ENCODE measurements at places on chromosomes 12 and 14.

- H3K27ac ChIP-seq = no peak overlapping the region
- no peaks in the 10 kb centered on the region for H3K27me3 ChIP-seq
- H3K4me1 ChIP-seq = no peaks in the 10 kb centered on the region
- H3K4me3 ChIP-seq = no peak overlapping the region
These were observed 100.8 kb upstream of the DAAM1 start for GRCh38 chr14:59087711-59088110.

GRCh38 chr12:46065412-46066166, 75.2 kb upstream of the SCAF11 start:
- H3K4me3 ChIP-seq = no peak overlapping the region
- no peak overlapping the region for H3K27ac ChIP-seq
- no peaks in the 10 kb centered on the region for H3K27me3 ChIP-seq
- DNase-seq = no peak

GRCh38 chr14:54792288-54792687, 110.3 kb downstream of the GCH1 start:
- H3K36me3 ChIP-seq = no peaks in the 10 kb centered on the region
- H3K27me3 ChIP-seq = no peaks in the 10 kb centered on the region
- no peak for DNase-seq
- no peaks in the 10 kb centered on the region for H3K4me1 ChIP-seq

GRCh38 chr14:67524634-67524963, 8.5 kb upstream of the PLEKHH1 start:
- no peaks in the 10 kb centered on the region for H3K4me1 ChIP-seq
- H3K27ac ChIP-seq = no peak overlapping the region
- no peak for DNase-seq
- H3K36me3 ChIP-seq = no peaks in the 10 kb centered on the region
- no peak overlapping the region for H3K4me3 ChIP-seq

GRCh38 chr12:101697930-101698799, 725 bp downstream of the CHPT1 start:
- DNase-seq = no peak
- H3K27me3 ChIP-seq = no peaks in the 10 kb centered on the region
- peak overlapping the region; percentile 72 for H3K27ac ChIP-seq
- H3K36me3 ChIP-seq = no peaks in the 10 kb centered on the region

GRCh38 chr12:55974308-55974730, 441 bp downstream of the RAB5B start:
- peak overlapping the region; percentile 74 for H3K4me3 ChIP-seq
- H3K27ac ChIP-seq = peak overlapping the region; percentile 87
- H3K36me3 ChIP-seq = peaks cover 6% of the 10 kb centered on the region
- peaks cover 36% of the 10 kb centered on the region for H3K4me1 ChIP-seq
- no peaks in the 10 kb centered on the region for H3K27me3 ChIP-seq

- no peak overlapping the region for H3K27ac ChIP-seq
- H3K27me3 ChIP-seq = peaks cover 17% of the 10 kb centered on the region
- no peak overlapping the region for H3K4me3 ChIP-seq
- peaks cover 74% of the 10 kb centered on the region for H3K4me1 ChIP-seq
- peaks cover under 1% of the 10 kb centered on the region for H3K36me3 ChIP-seq
These were observed 3.1 kb downstream of the ADCY4 start for GRCh38 chr14:24331731-24332267.

DNA sequence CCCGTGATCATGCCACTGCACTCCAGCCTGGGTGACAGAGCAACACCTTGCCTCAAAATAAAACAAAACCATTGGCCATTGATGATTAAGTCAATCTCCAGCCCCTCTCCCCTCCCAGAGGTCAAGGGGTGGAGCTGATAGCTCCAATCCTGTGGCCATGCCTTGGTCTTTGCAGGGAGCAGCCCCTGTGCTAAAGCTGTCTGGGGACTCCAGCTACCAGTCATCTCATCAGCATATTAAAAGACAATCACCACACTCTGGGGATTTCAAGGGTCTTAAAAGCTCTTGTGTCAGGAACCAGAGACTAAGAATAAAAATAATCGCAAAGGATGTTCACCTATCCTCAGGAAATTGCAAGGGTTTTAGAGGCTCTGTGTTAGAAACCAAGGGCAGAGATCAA, 30.6 kb downstream of the HCAR2 start:
- no peak overlapping the region for H3K27ac ChIP-seq
- DNase-seq = no peak
- H3K27me3 ChIP-seq = no peaks in the 10 kb centered on the region
- no peaks in the 10 kb centered on the region for H3K4me1 ChIP-seq
- H3K36me3 ChIP-seq = no peaks in the 10 kb centered on the region

DNA sequence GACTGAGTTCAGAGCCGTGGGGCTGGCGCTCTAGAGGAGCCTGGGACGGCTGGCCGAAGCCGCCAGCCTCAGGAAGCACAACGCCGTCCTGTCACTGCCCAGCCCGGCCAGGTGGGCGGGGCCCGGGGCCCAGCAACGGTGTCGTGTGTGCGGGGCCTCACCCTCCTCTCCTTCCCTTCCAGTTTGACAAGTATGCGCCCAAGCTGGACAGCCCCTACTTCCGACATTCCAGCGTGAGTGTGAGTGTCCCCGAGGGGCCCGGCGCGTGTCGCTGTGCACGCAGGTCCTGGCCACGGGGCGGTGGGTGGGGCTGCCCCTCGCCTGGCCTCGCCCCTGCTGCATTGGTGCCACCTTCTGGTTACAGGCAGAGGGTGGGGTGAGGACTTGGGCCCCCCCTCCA, 38.3 kb downstream of the LRCOL1 start:
- no peaks in the 10 kb centered on the region for H3K27me3 ChIP-seq
- H3K4me1 ChIP-seq = no peaks in the 10 kb centered on the region
- DNase-seq = no peak
- H3K4me3 ChIP-seq = no peak overlapping the region

GRCh38 chr14:68345738-68346137, 447.1 kb downstream of the ZFP36L1 start:
- H3K27ac ChIP-seq = no peak overlapping the region
- no peaks in the 10 kb centered on the region for H3K27me3 ChIP-seq
- peaks cover 8% of the 10 kb centered on the region for H3K4me1 ChIP-seq
- no peak overlapping the region for H3K4me3 ChIP-seq
- H3K36me3 ChIP-seq = no peaks in the 10 kb centered on the region

DNA sequence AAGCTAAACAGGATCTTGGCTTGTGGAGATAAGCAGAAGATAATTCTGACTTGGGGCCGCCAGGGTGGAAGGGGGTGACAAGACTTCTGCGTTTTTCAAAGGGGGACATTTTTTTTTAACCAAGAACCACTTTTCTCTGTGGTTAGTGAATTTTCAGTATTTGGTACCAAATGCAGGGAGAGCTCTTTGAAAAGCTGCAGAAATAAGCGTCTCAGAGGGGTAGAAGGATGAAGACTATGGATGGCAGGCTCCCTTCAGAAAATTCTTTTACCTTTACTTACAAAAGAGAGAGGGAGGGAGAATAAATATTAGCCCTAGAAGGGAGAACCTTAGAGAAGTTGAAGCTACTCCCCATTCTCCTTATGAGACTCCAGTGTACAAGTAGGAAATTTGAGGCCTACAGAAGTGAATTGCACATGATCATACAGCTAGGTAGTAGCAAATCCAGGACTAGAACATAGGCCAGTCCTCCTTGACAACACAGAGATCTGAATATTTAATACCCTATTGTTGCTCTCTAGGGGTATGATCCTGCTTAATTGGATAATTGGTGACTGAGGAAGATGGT, 840 bp downstream of the MRPL52 start:
- H3K27ac ChIP-seq = peak overlapping the region; percentile 91
- no peaks in the 10 kb centered on the region for H3K27me3 ChIP-seq
- peaks cover 13% of the 10 kb centered on the region for H3K36me3 ChIP-seq
- H3K4me3 ChIP-seq = peak overlapping the region; percentile 95

DNA sequence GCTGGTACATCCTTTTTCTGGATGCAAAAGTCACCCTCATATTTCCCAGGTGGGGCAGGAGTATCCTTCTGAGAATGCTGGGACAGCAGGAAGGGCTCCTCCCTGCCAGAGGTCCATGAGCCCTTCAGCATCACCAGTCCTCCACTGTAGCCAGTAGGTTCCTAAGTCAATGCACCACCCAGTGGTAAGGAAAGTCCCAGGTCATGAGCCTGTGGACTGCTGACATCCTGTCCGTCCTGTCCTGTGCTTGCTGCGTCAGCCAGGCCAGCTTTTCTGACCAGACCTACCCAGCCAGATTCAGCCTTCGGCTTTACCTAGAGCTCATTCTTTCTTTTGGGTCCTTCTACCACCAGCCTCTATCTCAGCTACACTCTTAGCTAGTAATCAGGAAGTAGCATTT, 23.0 kb upstream of the ACTN1 start:
- no peak overlapping the region for H3K27ac ChIP-seq
- no peaks in the 10 kb centered on the region for H3K4me1 ChIP-seq
- no peak for DNase-seq
- H3K36me3 ChIP-seq = no peaks in the 10 kb centered on the region

DNA sequence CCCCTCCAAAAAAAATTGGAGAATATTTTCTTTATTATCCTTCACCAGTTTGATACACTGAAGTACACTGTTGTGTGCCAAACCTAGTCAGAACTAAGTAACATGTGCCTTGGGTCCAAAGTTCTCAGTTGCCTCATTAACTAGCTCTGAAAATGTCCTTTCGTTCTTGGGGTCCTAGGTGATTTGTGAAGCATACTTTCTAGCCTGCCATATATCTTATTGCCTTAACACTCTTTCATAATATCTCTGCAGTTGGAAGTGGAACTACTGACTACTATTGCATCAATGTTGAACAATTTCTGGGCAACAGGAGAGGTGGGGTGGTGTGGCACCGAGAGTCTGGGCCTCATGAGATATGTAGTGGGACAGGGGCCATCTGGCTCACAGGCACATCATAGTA, 592.9 kb upstream of the FBXO33 start:
- H3K4me3 ChIP-seq = no peak overlapping the region
- no peak for DNase-seq
- H3K36me3 ChIP-seq = no peaks in the 10 kb centered on the region

DNA sequence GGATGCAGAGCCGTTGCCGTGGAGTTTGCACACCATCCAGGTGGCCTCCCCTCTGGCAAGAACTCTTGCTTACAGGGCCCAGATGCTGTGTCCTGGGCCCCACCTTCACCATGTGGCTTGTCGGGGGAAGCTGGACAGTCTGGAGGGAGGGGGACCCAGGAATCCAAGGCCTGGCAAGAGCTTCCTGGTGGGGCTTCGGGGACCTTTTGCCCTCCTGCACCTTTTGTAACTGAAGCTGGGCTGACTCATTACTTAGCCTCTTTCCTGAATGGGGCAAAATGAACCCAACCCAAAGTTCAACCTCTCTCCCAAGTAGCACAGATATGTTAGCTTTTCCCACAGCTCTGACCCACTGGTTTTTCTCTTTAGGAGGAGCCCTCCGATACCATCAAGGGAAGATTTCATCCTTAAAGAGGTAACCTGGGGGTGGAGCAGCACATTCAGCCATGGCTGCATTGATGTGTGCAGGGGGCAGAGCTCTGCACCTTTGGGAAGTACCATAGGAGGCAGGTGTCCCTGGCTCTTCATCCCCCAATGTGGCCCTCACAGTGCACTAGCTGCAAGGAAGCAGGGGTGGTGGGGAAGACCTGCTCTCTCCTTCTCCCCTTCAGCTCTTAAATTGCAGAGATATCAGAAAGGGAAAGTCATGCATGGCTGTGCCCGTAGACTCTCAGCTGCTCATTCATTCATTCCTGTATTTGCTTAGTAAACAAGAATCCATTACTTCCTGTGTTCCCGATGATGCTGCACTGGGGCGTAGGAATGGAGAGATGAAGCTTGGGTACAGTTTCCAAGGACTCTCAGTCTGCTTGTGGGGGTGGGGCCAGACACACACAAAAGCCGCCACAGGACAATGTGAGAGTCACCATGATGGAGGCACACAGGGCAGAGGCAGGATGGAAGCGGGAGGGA, 13.0 kb downstream of the MVK start:
- no peak for DNase-seq
- no peaks in the 10 kb centered on the region for H3K36me3 ChIP-seq
- no peak overlapping the region for H3K4me3 ChIP-seq
- H3K4me1 ChIP-seq = no peaks in the 10 kb centered on the region

GRCh38 chr14:71852181-71852580, 80.0 kb upstream of the RGS6 start:
- no peaks in the 10 kb centered on the region for H3K4me1 ChIP-seq
- H3K27ac ChIP-seq = no peak overlapping the region
- no peaks in the 10 kb centered on the region for H3K36me3 ChIP-seq
- no peak for DNase-seq

- no peak for DNase-seq
- no peak overlapping the region for H3K4me3 ChIP-seq
- no peaks in the 10 kb centered on the region for H3K27me3 ChIP-seq
- H3K27ac ChIP-seq = no peak overlapping the region
- peaks cover 5% of the 10 kb centered on the region for H3K4me1 ChIP-seq
These were observed 161.1 kb upstream of the FOXN3 start for GRCh38 chr14:89578156-89578555.

DNA sequence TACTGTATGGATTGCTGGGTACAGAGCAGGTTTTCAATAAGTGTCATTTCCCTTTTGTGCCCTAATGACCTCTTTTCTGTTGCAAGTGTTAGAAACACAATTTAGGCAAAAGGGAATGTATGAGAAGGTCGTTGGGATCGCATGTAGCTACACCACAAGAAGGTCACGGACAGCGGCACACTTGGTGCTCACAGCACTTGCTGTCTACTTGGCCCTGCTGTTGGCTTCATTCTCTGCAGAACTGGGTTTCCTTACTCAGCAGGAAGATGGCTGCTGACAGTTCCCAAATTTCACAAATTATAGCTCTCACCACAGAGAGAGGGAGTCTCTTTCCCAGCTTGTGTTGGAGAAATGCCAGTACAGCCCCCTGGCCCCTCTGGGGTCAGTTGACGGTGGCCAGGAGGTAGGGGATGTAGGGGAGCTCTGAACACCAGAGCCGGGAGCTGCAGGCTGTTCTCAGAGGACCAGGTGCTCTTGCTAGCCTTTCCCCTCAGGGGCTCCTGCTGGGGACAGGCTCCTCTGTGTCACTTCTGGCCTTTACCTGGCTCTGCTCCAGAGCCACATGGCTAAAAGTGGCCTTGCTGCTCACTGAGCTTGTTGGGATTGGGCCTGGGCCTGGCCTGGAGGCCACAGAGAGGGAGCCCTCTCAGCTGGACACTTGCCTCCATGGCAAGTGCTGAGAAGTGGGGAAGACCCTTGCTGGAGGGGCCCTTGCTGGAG, 50.9 kb upstream of the BCL7A start:
- no peak overlapping the region for H3K4me3 ChIP-seq
- H3K27ac ChIP-seq = no peak overlapping the region
- no peaks in the 10 kb centered on the region for H3K36me3 ChIP-seq
- no peak for DNase-seq
- no peaks in the 10 kb centered on the region for H3K4me1 ChIP-seq
- no peaks in the 10 kb centered on the region for H3K27me3 ChIP-seq

GRCh38 chr14:51002406-51002999, 58.2 kb upstream of the PYGL start:
- DNase-seq = no peak
- no peaks in the 10 kb centered on the region for H3K36me3 ChIP-seq
- H3K4me3 ChIP-seq = no peak overlapping the region
- H3K27ac ChIP-seq = no peak overlapping the region

GRCh38 chr12:52023976-52024688, 17.4 kb downstream of the TAMALIN start:
- H3K36me3 ChIP-seq = no peaks in the 10 kb centered on the region
- H3K27ac ChIP-seq = no peak overlapping the region
- peak overlapping the region; percentile 61 for H3K4me3 ChIP-seq
- H3K27me3 ChIP-seq = no peaks in the 10 kb centered on the region
- DNase-seq = no peak
